ENCODE measurements at places on chromosomes 2 and 18.

DNA sequence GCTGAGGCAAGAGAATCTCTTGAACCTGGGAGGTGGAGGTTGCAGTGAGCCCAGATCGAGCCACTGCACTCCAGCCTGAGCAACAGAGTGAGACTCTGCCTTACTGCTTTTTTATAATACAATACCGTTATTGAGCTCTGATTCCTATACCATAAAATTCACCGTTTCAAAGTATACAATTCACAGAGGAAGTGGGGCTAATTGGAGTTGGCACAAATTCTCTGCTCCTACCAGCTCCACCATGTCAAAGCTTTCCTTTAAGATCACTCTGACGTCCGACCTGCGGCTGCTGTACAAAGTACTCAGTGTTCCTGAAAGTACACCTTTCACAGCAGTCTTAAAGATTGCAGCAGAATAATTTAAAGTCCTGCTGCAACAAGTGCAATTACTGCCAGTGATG is 29.6 kb upstream of the CYBRD1 start:
- DNase-seq, result no peak

DNA sequence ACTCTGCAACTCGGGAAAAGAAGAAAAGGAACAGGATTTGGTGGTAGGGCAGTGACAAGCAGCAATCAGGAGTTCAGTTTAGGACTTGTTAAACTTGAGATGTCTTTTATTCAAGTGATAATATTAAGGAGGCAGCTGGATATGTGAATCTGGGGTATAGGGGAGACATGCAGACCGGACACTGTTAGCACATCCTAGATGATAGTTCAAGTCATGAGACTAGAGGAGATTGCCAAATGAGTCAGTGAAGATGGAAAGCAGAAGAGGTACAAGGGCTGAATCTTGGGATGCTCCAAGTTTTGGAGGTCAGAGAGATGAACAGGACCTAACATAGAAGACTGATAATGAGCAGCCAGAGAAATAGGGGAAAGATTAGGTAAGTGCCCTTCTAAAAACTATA is 69.5 kb upstream of the PSME4 start:
- DNase-seq, result no peak

- DNase-seq, result no peak
Observed at GRCh38 chr2:162295009-162295408, 23.5 kb downstream of the IFIH1 start.

GRCh38 chr2:134665727-134666506 is 52.9 kb downstream of the TMEM163 start:
- DNase-seq, result no peak

- DNase-seq, result no peak
Observed at GRCh38 chr2:44945676-44946371, 4.3 kb downstream of the SIX3 start.

- no peak for DNase-seq
Observed at GRCh38 chr2:101114815-101115214, 36.4 kb downstream of the TBC1D8 start.

DNA sequence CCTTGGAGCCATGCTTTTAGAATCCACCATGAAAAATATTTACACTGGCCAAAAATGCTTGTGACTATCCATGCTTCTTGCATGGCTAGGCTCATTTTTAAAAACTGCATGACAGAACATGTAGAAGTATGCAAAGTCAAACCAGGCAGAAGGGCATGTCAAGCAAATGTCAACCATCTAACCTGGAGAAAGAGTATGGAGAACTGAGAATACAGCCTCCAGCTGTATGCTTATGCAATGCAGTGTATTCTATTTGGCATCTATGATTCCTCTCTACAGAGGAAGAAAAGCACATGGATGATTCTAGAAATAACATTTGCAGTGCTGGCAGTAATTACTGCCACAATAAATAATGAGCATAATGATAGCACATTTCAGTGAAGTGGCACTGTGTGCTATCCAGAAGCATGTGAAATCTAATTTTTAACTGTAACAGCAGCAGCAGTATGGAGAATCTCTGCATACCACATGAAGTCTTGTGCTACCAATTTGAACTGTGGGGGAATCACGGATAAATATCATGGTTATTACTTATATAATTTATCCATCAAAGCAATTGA is 87.3 kb upstream of the CCDC141 start:
- no peak for DNase-seq

DNA sequence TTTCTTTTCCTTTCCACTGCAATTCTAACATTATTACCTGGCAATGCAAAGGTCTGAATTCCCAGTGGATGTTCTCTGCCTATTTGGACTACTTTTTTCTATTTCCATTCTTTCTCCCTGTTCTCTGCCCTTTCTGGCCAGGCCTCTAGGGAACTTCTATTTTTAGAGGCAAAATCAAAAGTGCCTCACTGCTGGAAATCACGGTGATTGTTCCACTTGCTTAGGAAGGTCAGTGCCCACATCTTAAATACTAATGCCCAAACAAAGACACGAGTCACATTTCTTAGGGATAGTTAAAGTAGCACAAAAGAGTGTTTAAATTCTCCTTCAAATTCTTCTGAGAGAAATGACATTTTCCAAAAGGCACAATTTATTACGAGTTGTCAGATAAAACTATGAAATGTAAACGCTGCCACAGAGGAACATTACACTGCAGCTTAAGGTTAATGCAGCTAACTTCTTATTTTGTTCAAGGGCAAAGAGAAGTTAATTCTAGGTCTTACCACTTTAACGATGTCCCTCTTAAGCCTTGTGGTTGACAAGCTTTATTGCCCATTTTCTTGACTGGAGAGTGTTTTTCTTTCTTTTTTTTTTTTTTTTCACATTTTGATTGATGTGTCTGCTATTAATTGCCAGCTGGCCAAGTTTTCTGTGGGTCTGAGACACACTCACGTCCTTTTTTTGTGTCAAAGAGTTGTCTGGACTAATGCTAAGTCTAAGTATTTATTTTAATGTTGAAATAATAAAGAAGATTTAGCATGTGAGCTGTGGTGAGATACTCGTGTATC is 34.7 kb downstream of the ST6GAL2 start:
- no peak for DNase-seq

All from SW480 (cell line).